ENCODE measurements at places on chromosomes 2 and 18. TPM values are rescaled to one million over a fixed set of nuclear protein-coding genes. Genes with fewer than 3 reads are reported as not detected.
A peak's percentile ranks its signal among the peaks of the same experiment; 100 is the strongest.

GRCh38 chr2:230007931-230008707 is 60.6 kb downstream of the SLC16A14 start:
- peak; percentile 58 for DNase-seq

- DNase-seq = no peak
Observed at GRCh38 chr2:210475706-210476105, 853 bp downstream of the LANCL1 start.

GRCh38 chr2:209348433-209348832 is 75.4 kb upstream of the MAP2 start:
- DNase-seq = no peak

GRCh38 chr2:8153258-8153718 is 528.6 kb upstream of the ID2 start:
- no peak for DNase-seq

- DNase-seq = no peak
Observed at GRCh38 chr2:43508209-43508608, 87.6 kb downstream of the THADA start.

GRCh38 chr2:158999458-158999857 is 31.0 kb downstream of the TANC1 start:
- DNase-seq = peak; percentile 76

- DNase-seq = no peak
Observed at GRCh38 chr2:170736628-170737027, 21.5 kb downstream of the SP5 start.

GRCh38 chr2:74815941-74816340 is 18.0 kb upstream of the HK2 start:
- DNase-seq = no peak

The FECH gene
- total RNA-seq = 35.9 TPM

The UGT1A4 gene
- total RNA-seq = not detected

The ALPP gene
- total RNA-seq = not detected

The DLX2 gene
- total RNA-seq = 0.32 TPM

The PRKAG3 gene
- total RNA-seq = not detected
